ENCODE measurements at places on chromosomes 2 and 18.

- DNase-seq = no peak
Observed at GRCh38 chr2:11757101-11757500, 10.7 kb downstream of the LPIN1 start.

- no peak for DNase-seq
Observed at GRCh38 chr2:188569431-188570165, 277.9 kb downstream of the GULP1 start.

DNA sequence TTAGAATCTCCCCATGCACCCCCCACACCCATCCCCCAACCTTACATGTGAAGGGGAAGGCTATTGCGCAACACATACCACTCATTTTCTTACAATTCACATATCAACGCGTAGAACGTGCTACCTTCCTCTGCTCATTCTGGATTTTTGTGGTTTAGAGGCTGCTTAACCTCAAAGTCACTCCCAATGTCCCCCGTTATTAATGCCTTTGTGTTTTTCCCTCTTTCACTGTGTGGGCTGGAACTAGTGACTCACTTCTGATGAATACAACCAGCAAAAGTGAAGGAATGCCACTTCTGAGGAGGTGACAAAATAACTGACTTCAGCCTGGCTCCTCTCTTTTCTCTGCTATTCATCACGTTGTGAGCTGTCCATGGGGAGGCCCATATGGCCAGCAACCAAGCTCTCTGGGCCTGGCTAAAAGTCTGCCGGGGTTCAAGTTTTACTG is 342.5 kb upstream of the NXPH2 start:
- DNase-seq = no peak

- DNase-seq = no peak
Observed at GRCh38 chr18:22702806-22703205, 230.3 kb upstream of the RBBP8 start.

GRCh38 chr2:110747522-110748488 is 15.4 kb downstream of the ACOXL start:
- no peak for DNase-seq

GRCh38 chr18:13235421-13235831 is 16.9 kb downstream of the LDLRAD4 start:
- no peak for DNase-seq

Measured in GM13977 (cell line).